Subcutaneous preadipocyte (primary cell): ENCODE measurements at places on chromosomes 4 and X. TPM values are rescaled to one million over a fixed set of nuclear protein-coding genes. Genes with fewer than 3 reads are reported as not detected.

Gene SYNPO2
- total RNA-seq, result 3.9 and 10.3 TPM in 2 replicates

Gene C4orf36
- total RNA-seq, result 0.39 TPM in 1 of 2 replicates, not detected in the other

Gene PABPC5
- total RNA-seq, result 2.5 and 4.0 TPM in 2 replicates

Gene FGFR3
- total RNA-seq, result 0.20 and 2.2 TPM in 2 replicates

Gene TMEM164
- 11.0 and 19.7 TPM in 2 replicates for total RNA-seq

Gene SOX3
- not detected in 2 replicates for total RNA-seq

Gene HMX1
- not detected in 2 replicates for total RNA-seq

Gene ARR3
- total RNA-seq, result not detected in 2 replicates

Gene FAM184B
- under 0.01 TPM in 1 of 2 replicates, not detected in the other for total RNA-seq

Gene CXCL1
- 45.4 and 46.7 TPM in 2 replicates for total RNA-seq

Gene TRIM75
- not detected in 2 replicates for total RNA-seq

Gene SOWAHB
- not detected in 2 replicates for total RNA-seq

Gene PRSS12
- total RNA-seq, result 0.37 and 4.1 TPM in 2 replicates

Gene FHIP1A
- under 0.01 TPM in 1 of 2 replicates, not detected in the other for total RNA-seq

Gene LANCL3
- under 0.01 TPM in 1 of 2 replicates, not detected in the other for total RNA-seq

Gene DMRTC1
- total RNA-seq, result not detected in 2 replicates

Gene VEGFD
- total RNA-seq, result 0.78 and 1.1 TPM in 2 replicates

Gene BEX2
- 0.20 and 0.73 TPM in 2 replicates for total RNA-seq

Gene GRIPAP1
- 8.5 and 10.0 TPM in 2 replicates for total RNA-seq

Gene ABHD18
- total RNA-seq, result 5.9 and 7.6 TPM in 2 replicates

Gene DMP1
- not detected in 2 replicates for total RNA-seq

Gene CSAG2
- total RNA-seq, result not detected in 2 replicates

Gene SEPTIN11
- total RNA-seq, result 155 and 159 TPM in 2 replicates
